ENCODE measurements at places on chromosomes 13 and 19.
A peak's percentile ranks its signal among the peaks of the same experiment; 100 is the strongest.

GRCh38 chr13:64371045-64371444 lies 2859.1 kb downstream of the PCDH9 start:
- H3K27ac ChIP-seq: no peak overlapping the region
- no peaks in the 10 kb centered on the region for H3K27me3 ChIP-seq
- no peaks in the 10 kb centered on the region for H3K36me3 ChIP-seq
- DNase-seq: no peak
- H3K4me1 ChIP-seq: no peaks in the 10 kb centered on the region
- no peak overlapping the region for H3K4me3 ChIP-seq

GRCh38 chr13:30905932-30906383 lies at the start of gene MEDAG:
Gene MEDAG, plus strand, starts transcription at chr13:30906271. Its CDS starts 245 bp downstream, at chr13:30906516.
- H3K27me3 ChIP-seq: peaks cover 22% of the 10 kb centered on the region
- no peaks in the 10 kb centered on the region for H3K4me1 ChIP-seq
- H3K27ac ChIP-seq: no peak within 1 kb of the TSS

DNA sequence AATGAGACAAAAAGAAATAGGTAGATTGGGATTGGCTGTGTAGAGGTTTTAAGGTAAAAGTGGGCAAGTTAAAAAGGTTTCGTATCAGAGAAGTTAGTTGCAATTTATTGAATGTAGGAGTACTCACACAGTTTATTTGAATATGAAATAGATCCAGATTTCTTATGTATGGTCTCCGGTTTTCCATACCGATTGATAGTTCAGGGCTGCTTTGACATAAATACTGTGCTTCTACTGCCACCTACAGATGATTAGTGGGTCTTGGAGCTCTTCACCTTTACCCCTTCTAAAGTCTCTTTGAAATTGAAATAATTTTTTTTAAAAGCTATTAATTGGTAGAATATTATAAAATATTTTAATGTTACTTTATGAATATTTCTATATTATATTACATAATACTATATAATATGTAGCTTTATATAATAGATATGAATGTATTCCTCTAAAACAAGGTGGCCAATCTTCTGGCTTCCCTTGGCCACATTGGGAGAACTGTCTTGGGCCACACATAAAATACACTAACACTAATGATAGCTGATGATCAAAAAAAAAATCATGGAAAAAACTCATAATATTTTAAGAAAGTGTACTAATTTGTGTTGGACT lies 7.7 kb upstream of the GPR18 start:
- H3K27me3 ChIP-seq: no peaks in the 10 kb centered on the region
- no peak overlapping the region for H3K27ac ChIP-seq
- H3K4me3 ChIP-seq: no peak overlapping the region
- H3K36me3 ChIP-seq: peaks cover 13% of the 10 kb centered on the region

DNA sequence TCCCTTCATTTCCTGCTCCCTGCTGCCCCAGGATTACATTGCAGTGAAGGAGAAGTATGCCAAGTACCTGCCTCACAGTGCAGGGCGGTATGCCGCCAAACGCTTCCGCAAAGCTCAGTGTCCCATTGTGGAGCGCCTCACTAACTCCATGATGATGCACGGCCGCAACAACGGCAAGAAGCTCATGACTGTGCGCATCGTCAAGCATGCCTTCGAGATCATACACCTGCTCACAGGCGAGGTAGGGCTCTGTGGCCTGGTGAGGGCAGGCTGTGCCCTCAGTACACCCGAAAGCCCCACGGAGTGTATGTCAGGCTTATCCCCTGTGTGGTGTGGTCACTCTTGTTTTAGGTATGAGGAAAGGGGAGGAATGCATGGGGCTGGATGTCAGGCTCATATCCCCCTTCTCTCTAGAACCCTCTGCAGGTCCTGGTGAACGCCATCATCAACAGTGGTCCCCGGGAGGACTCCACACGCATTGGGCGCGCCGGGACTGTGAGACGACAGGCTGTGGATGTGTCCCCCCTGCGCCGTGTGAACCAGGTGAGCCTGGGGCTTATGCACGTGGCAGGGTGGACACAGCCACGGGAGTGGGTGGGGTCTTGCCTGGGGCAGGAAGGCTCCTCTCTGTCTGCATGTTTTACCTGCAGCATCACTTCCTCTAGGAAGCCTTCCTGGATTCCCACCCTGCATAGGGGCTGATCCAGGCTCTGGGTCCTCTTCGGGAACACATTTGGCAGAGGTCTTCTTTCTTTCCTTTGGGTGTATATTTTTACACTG lies 2.3 kb upstream of the RNF225 start:
- peaks cover 6% of the 10 kb centered on the region for H3K27me3 ChIP-seq
- DNase-seq: no peak
- peaks cover 2% of the 10 kb centered on the region for H3K4me1 ChIP-seq
- no peak overlapping the region for H3K4me3 ChIP-seq

- peaks cover 6% of the 10 kb centered on the region for H3K4me1 ChIP-seq
- H3K36me3 ChIP-seq: peaks cover 12% of the 10 kb centered on the region
- no peak for DNase-seq
- H3K4me3 ChIP-seq: no peak overlapping the region
- H3K27ac ChIP-seq: no peak overlapping the region
- no peaks in the 10 kb centered on the region for H3K27me3 ChIP-seq
These were observed 5.5 kb downstream of the MKNK2 start for GRCh38 chr19:2045501-2046045.

GRCh38 chr13:105365831-105366230 lies 1169.6 kb downstream of the EFNB2 start:
- H3K4me3 ChIP-seq: no peak overlapping the region
- DNase-seq: no peak
- no peaks in the 10 kb centered on the region for H3K27me3 ChIP-seq
- no peaks in the 10 kb centered on the region for H3K4me1 ChIP-seq
- no peaks in the 10 kb centered on the region for H3K36me3 ChIP-seq

DNA sequence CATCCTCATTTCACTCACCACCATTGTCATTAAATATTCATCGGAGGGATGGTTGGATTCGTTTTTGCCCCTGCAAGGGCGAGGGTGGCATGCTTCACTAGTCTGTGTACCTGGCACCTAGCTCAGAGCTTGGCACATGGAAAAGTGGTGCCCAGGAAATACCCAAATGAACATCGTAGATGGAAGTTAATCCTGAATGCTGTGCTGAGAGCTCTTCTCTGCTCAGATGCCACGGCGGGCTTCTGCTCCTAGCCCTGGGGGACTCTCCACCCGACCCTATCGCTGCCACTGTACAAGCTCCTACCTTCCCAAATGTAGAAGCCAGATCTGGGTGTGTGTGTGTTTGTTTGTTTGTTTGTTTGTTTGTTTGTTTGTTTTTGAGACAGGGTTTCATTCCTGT lies 113.0 kb upstream of the ZNF507 start:
- H3K27ac ChIP-seq: no peak overlapping the region
- no peaks in the 10 kb centered on the region for H3K36me3 ChIP-seq
- H3K27me3 ChIP-seq: no peaks in the 10 kb centered on the region

- DNase-seq: no peak
- H3K36me3 ChIP-seq: peaks cover 8% of the 10 kb centered on the region
- no peaks in the 10 kb centered on the region for H3K27me3 ChIP-seq
- H3K27ac ChIP-seq: no peak overlapping the region
- peaks cover 4% of the 10 kb centered on the region for H3K4me1 ChIP-seq
These were observed 549 bp downstream of the ZNF583 start for GRCh38 chr19:56404705-56405056.

DNA sequence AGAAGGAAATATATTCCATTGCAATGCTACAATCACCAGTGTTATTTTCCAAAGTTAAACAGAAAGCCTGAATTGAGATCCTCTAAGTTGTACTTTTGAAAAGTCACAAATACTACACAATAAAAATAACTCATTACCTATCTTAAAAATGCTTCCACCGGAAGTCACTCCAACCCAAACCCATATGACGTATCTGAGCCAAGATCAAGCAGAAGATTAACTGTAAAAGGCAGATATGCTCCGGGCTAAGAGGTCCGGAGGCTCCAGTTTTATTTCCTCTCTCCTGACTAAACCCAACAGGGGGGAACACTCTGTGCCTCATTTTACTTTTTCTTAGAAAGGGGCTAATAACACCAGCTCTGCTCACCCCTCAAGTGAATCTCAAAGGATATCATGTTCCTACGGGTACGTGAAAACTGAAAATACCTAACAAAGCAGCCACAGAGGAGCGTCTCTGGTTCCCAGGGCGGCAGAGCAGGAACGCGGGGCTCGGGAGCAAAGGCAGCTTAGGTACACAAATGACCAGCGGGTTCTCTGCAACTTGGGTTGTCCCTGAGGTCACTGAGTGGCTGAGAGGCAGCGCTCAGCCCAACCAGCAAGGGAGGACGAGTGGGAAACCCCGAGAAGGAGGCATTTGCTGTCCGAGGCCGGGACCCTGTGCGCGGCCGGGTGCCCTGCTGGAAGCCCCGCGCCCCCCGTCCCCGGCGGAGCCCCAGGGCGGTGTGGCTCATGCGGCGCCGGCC lies 750 bp downstream of the RAB20 start:
- peaks cover 33% of the 10 kb centered on the region for H3K36me3 ChIP-seq
- no peaks in the 10 kb centered on the region for H3K4me1 ChIP-seq
- peak overlapping the region; percentile 97 for H3K27ac ChIP-seq
- no peaks in the 10 kb centered on the region for H3K27me3 ChIP-seq
- no peak for DNase-seq

- no peak overlapping the region for H3K4me3 ChIP-seq
- no peak overlapping the region for H3K27ac ChIP-seq
These were observed 5.8 kb upstream of the ONECUT3 start for GRCh38 chr19:1747285-1748114.

GRCh38 chr19:47469719-47470118 lies 2.0 kb downstream of the SLC8A2 start:
- peaks cover 28% of the 10 kb centered on the region for H3K27me3 ChIP-seq
- no peak overlapping the region for H3K4me3 ChIP-seq
- no peak for DNase-seq
- no peaks in the 10 kb centered on the region for H3K4me1 ChIP-seq
- no peak overlapping the region for H3K27ac ChIP-seq

DNA sequence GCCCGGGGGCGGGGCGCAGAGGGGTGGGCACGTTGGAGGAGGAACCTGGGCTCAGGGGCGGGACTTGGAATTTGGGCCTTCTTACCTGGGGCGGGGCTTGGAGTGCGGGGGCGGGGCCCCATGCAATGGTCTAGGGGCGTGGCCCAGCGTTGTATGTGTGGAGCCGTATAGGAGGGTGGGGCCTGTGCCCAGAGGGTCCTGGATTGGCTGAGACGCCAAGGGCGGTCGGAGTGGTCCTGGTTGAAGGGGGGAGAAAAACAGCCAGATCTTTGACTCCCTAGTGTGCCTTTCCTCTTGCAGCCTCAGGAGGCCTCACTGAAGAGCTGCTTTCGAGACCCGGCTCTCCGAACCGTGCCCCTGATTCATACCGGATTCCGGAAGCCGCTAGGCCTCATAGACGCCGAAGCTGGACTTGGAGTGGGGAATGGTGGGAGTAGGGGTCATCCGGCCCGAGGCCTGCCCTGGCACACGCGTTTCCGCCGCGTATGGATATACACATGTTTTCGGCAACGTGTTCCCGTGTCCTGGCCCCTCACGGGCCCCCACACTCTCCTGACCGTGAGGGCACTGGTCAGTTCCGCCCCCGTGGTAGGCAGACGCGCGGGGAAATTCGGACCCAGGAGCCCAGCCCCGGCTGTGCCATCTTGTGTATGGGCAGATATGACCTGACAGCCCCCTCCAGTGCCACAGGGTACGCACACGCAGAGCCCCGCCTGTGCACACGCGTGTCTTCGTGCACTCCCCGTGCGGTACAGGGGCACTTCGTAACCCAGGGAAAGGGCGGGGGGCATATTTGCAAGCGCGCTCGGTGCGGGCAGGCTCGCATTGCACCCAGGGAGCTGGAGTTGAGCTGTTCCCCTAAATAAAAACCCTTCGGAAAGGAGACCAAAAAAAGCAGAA lies 661 bp upstream of the PRR12 start:
- H3K27ac ChIP-seq: peak overlapping the region; percentile 93
- peak; percentile 98 for DNase-seq
- H3K36me3 ChIP-seq: peaks cover 10% of the 10 kb centered on the region
- H3K4me3 ChIP-seq: peak overlapping the region; percentile 71
- no peaks in the 10 kb centered on the region for H3K4me1 ChIP-seq

DNA sequence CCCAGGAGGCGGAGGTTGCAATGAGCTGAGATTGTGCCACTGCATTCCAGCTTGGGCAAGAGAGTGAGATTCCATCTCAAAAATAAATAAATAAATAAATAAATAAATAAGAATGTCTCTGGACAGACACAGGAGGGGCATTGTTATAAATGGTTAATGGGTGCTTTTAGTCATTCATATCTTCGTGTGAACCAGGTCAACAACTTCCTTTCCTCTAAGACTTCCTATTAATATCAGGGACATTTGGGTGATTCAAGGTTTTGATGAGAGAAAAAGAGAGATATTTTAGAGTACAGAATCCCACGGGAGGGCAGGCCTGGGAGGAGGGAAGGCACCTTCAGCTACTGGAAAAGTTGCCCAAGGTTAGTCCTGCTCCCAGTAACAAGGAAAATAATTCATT lies 23.9 kb downstream of the DHRS12 start:
- DNase-seq: no peak
- H3K36me3 ChIP-seq: peaks cover 2% of the 10 kb centered on the region
- H3K4me3 ChIP-seq: no peak overlapping the region
- H3K27ac ChIP-seq: no peak overlapping the region
- no peaks in the 10 kb centered on the region for H3K27me3 ChIP-seq

GRCh38 chr13:67827992-67828391 lies 597.9 kb upstream of the PCDH9 start:
- H3K4me1 ChIP-seq: no peaks in the 10 kb centered on the region
- H3K27ac ChIP-seq: no peak overlapping the region
- no peak for DNase-seq
- H3K4me3 ChIP-seq: no peak overlapping the region
- H3K36me3 ChIP-seq: no peaks in the 10 kb centered on the region

DNA sequence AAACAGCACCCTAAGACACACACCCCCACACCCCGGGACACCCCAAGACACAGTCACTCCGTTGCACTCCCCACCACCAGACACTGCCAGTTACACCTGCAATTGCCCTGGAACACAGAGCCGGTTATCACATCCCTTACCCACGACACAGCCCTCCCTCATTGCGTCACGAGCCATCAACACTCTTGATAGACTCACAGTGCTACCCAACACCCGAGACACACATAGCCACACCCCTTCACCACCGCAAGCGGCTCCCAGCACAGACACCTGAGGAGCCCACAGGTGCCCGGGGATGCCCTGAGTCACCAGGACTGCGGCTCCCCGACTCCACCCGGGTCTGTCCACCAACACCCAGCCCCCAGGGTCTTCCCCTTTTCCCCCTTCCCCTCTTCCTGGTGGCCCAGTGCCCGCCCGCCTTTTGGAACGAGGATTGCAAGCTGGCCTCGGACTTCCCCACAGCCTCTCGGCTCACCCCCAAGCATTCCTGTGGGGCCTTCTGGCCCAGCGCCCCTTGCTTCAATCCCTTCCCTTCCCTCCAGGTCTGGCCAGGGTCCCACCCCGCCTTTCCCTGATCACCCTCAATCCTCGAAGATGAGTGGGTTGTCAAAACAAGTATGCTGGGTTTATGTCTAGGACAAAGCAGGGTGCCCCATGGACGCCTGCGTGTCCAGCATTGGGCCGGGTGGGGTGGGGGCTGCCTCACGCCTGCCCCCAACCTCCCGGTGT lies 1.7 kb upstream of the PTGER1 start:
- H3K27ac ChIP-seq: no peak overlapping the region
- H3K36me3 ChIP-seq: peaks cover 3% of the 10 kb centered on the region
- peaks cover 19% of the 10 kb centered on the region for H3K4me1 ChIP-seq
- DNase-seq: peak; percentile 20
- peaks cover 6% of the 10 kb centered on the region for H3K27me3 ChIP-seq

- H3K27ac ChIP-seq: no peak overlapping the region
- H3K27me3 ChIP-seq: peaks cover 35% of the 10 kb centered on the region
- peaks cover 4% of the 10 kb centered on the region for H3K4me1 ChIP-seq
- H3K36me3 ChIP-seq: no peaks in the 10 kb centered on the region
- H3K4me3 ChIP-seq: no peak overlapping the region
These were observed 1.7 kb downstream of the PDE4A start for GRCh38 chr19:10422046-10422461.
